ENCODE measurements at places on chromosomes 6 and 20.

- DNase-seq, result no peak
These were observed 170.0 kb upstream of the ZNF184 start for GRCh38 chr6:27642744-27643456.

GRCh38 chr6:159075506-159076228 is 30.9 kb upstream of the TAGAP start:
- no peak for DNase-seq

DNA sequence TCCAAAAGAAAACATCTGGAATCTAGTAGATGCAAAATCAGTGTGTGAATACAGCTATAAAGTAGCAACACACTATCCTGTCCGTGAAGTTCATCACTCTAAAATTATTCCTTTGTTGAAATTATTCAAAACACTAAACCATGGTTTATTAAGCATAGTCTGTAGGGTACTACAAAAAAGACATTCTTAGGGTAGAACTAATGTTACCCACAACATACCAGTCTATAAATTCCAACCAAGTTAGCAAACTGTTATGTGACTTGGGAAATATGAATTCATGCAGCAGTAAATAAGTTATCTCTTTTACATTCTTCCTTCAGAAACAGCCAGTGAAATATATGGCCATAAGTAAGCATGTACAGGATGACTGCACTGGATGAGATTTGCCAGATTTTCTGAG is 580.3 kb upstream of the ADGRB3 start:
- no peak for DNase-seq

GRCh38 chr20:58982406-58983114 is 1.5 kb downstream of the NELFCD start:
- DNase-seq, result no peak

DNA sequence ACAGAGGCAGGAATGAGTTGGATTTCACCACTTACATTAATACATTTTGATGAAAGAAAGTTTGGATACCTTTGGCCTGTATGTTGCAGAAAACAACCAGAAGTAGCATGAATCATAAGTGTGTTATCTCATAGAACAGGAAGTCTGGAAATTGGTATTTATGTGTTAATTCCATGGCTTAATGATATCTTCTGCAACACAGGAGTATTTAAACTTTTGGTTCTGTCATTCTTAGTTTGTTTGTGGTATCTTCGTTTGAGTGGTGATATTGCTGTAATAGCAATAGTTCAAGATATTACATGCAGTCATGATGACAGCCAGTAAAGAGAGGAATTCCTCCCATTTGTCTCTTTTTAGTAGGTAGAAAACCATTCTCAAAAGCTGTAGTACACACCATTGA is 177.3 kb downstream of the CDKAL1 start:
- no peak for DNase-seq

DNA sequence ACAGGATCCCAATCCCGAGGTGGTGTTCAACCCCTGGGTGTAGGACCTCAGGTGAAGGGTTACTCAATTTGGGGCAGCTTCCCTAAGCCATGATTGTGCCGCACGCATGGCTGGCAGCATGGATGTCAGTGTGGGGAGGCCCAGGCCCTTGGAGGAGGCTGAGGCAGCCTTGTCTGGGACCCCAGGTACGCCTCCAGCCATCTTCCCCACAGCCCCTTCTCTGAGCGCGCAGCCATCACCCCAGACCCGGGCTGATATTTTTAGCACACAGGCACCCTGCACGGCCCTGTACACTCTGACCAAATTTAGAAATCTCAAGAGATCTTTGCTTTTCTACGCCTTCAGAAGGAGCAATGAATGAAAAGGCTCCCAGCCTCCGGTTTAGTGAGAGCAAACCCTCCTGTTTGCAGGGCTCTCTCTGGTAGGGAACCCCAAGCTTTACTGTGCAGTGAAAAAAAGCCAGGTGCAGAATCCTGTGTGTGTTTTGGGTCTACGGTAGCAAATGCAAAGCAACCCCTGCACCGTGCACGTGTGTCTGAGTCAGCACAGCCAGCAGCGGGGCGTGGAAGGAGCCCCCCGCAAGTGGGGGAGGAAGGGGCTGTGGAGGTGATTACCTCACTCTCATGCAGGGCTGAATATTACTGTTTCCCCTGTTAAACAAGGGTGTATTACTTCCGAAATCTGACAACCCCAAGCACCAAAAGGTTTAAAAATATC is 44.3 kb downstream of the CTCFL start:
- no peak for DNase-seq

DNA sequence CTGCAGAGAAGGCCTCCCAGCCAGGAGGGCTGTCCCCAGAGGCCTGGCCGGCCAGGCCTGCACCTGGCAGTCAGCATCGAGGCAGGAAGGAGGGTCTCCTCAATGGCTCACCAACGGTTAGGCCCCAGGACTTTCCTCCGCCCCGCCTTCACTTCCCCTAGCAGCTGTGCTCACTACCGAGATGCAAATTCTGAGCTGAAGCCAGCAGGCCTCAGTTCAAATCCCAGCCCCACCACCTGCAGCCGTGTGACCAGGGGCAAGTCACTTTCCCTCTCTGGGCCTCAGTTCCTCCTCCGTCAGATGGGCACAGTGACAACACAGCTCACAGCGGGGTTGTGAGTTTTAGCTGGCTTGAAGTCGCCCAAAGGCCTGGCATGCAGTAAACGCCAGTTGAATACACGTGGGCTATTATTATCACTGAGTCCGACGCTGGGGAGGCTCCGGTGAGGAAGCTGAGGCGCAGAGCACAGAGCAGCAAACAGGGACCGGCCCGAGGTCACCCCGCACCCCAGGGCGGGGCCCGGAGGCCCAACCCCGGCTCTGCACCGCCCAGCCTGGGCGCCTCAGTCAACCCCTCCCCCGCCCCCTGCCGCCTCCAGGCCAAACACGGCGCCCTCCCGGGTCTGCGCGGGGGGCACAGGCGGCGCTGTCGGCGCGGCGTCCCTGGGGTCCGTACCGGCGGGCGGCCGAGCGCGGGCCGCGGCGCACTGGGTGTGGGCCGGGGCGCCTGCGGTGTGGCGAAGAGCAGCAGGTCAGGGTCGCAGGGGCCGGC is 671 bp downstream of the E2F1 start:
- peak; percentile 61 for DNase-seq

- peak; percentile 59 for DNase-seq
These were observed 79.1 kb downstream of the EYA2 start for GRCh38 chr20:46973766-46974165.

GRCh38 chr6:116969211-116969863 is 92.3 kb downstream of the RFX6 start:
- peak; percentile 7 for DNase-seq

DNA sequence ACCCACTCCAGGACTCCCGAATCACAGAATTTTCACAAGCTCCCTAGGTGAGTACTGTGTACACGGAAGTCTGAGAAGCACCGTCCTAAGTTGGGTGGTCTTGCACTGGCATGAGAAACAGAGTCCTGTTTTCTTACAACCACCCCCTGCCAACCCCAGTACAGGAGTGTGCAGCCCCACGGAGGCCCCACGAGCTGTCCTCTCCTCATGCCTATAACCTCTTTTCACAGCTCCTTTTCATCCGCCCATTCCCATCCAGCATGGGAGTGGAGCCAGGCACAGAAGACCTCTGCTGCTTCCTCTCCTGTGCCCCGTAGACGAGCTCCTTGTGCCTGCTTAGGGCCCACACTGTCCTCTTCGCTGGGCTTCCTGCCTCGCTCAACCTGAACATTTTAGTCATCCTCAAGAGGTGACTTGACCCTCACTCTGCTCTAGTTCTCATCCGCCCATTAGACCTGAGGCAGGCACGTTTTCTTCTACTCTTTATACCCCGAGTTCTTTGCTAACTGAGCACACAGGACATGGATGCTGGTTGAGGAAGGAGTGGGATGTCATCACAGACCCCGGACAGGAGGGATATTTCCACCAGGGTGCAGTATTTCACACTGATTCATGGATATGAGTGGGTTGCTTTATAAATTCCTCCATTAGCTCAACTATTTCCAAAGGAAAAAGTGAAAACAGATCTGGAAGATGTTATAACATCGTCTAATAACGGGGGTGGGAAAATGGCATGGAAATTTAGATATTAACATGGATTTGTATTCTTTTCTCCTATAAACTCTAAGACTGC is 160.5 kb downstream of the TTLL2 start:
- no peak for DNase-seq

GRCh38 chr20:41649489-41649888 is 31.3 kb upstream of the CHD6 start:
- DNase-seq, result no peak

DNA sequence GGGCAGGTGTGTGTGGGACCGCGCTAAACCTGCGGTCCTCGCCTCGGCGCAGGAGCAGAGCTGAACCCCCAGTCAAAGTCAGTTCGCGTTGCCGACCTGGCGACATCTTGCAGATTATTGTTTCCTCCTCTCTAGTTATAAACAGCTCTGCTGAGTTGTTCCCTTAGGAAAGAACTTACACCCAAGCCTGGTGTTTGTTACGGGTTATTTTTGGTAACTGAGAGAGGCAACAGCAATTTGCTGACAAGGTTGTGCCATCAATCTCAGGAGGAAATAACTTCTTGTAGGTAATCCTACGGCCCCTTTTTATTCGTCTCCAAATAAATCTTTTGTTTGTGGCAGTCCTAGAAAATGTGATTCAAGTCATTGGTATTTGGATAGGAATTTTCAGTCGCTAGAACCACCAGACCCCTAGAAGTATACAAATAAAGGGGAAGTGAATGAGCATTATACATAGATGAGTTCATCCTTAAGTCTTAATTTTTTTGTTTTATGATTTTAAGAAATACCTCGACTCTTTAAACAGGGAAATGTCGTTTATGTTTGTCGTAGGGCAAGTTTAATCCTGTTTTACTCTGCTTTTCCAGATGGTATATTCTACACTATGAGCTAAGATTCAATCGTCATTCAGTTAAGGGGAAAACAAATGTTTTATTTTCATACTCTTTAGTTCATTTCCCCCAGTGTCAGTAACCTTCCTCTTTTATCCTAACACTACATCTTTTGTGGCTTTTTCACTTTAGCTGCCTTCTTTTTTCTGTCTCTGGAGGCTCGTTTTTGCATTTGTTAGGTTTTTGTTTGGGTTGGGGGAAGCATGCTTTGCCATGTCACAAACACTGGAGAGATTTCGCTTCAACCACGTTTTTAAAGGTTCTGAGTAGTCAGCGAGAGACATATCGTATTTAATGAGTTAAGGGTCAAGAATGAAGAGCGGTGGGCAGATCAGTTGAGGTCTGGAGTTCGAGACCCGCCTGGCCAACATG is 1.2 kb downstream of the PM20D2 start:
- DNase-seq, result no peak

DNA sequence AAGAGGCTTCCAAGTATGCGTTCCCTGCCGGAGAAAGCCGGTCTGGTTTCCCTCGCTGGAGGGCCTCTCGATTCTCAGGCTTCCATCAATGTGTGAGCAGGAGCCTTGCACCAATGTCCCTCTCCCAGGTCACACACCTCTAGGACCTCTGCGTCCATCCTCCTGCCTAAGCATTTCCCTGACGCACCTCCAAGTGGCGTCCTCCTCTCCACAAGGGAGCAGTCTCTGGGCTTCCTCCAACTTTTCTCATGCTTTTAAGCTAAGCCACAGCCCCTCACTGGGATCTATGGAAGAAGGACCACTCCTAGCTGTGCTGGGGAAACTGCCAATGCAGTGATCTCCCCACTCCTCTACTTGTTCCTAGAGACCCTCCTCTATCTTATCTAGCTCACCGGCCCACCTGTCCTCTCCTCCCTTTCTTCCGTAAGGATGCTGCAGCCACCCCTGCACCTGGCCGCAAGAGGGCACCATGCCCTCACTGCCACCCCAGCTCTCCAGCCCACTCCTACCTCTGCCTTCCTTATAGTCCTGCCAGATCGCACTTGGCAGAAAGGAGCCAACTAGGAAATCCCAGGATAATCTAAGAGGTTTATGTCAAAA is 258.7 kb downstream of the LRFN2 start:
- DNase-seq, result no peak

- DNase-seq, result no peak
These were observed 284.4 kb downstream of the ESR1 start for GRCh38 chr6:152091851-152092341.

DNA sequence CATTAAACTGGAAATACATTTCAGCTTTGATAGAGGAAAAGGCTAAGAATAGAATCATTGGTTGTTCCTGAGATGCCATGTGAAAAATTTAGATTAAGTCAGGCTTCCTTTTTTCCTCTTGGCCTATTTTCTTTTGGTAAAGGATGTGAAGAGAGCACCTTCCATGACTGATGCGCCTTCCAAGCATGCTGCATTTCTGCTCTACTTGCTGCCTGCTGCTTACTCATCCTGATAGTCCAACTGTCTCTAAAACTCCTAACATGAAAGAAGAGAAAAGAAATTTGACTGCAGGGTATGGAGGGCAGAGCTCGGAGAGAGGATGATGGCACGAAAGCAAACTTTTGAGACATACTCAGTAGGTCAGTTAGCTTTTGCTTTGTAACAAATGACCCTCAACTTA is 28.8 kb downstream of the SNAP25 start:
- no peak for DNase-seq

GRCh38 chr6:18748314-18748713 is 361.2 kb downstream of the RNF144B start:
- DNase-seq, result no peak

DNA sequence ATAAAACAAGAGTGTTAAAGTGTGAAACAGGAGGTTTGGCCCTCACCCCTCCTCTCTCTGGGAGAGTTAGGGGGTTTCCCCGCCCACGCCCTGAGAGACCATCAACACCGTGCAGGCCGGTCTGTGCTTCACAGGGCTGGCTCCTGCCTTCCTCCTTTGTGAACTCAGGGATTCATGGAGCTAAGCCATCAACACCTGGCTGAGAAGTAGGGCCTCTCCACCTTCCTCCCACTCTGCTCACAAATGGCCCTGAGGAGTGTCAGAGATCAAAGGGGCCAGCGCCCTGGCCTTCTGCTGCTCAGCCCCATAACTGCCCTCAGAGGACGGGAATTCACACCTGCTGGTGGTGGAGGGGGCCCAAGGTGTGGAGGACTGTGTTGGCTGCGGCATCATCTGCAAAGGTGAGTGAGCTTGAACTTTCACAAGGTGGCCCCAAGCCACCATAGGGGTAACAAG is 88.6 kb downstream of the PSMB1 start:
- DNase-seq, result no peak

- no peak for DNase-seq
These were observed 199.6 kb downstream of the TTLL2 start for GRCh38 chr6:167524261-167525111.

DNA sequence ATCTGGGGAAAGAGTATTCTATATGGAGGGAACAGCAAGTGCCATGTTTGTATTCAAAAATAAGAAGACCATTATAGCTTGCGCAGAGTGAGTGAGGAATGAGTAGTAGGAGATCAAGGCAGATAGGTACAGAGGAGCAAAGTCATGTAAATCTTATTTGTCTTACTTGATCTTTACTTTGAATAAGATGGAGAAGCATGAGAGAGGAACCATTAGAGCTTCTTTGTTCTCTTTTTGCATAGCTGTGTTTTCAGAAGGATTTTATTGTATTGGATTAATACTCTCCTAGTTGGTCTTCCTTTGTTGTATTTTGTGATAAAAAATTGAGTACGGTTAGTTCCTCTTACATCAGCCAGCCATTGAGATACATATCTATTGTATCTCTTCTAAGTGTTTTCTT is 88.4 kb downstream of the SCAF8 start:
- DNase-seq, result no peak

GRCh38 chr6:145071836-145072235 is 663.5 kb downstream of the EPM2A start:
- DNase-seq, result no peak
